ENCODE measurements at places on chromosomes 11 and 22. TPM values are rescaled to one million over a fixed set of nuclear protein-coding genes. Genes with fewer than 3 reads are reported as not detected.

- DNase-seq: no peak
These were observed 112.9 kb downstream of the SPON1 start for GRCh38 chr11:14075118-14076078.

GRCh38 chr22:30809086-30809485 lies 114.4 kb downstream of the OSBP2 start:
- DNase-seq: no peak

DNA sequence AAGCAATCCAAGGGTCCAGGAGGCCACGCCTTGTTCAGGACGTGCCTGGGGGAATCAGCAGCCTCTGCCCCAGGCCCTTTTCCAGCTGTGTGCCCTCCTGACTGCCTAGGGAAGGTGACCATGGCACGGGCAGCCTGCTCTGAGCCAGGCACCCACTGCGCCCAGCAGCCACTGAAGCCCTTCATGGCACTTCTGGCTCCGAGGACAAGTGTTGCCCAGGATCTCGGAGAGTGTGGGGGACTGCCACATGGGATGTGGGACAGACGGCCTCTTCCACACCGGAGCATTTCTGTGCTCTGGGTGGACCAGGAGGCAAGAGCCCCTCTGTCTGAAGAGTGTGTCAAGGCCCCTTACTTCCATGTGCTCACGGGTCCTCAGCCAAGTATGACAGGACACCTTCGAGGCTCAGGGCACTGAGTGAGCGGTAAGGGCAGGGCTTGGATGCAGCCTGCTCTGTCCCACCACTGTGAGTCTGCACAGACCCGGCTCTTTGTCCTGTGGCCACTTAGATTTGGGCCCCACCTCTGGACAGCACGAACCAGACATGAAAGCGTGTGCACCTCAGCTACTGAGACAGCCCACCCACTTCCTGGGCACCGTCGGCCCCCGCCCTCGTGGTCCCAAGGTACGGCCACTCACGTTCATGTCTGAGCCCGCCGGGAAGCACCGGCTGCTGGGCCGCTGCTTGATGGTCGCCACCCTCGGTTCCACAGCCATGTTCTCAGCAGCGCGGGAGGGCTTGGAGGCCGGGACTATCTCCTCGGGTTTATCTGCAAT lies 93.6 kb downstream of the CTTN start:
- DNase-seq: no peak

MIAT gene
- 1.3 TPM for total RNA-seq

- peak; percentile 41 for DNase-seq
These were observed 84.0 kb upstream of the RCN1 start for GRCh38 chr11:32006799-32007388.

DNA sequence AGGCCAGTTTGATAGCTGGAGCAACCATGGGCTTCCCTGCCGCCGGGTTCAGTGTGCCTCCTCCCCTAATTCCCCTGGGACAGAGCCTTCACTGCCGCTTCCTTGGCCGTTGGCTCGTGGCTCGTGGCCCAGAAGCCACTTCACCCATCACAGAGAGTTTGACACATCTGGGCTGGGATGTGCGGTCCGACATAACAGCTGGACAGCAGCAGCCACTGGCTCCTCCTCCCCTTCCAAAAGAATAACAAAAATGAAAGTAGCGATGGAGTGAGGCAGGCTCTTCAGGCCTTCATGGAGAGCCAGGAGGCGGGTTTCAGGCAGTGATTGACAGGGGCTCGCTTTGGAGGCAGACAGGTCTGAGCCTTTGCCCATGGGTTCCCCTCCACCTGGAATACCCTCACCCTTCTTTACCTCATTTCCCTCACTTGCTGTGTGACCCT lies 8.2 kb downstream of the CREB3L1 start:
- peak; percentile 80 for DNase-seq

DNA sequence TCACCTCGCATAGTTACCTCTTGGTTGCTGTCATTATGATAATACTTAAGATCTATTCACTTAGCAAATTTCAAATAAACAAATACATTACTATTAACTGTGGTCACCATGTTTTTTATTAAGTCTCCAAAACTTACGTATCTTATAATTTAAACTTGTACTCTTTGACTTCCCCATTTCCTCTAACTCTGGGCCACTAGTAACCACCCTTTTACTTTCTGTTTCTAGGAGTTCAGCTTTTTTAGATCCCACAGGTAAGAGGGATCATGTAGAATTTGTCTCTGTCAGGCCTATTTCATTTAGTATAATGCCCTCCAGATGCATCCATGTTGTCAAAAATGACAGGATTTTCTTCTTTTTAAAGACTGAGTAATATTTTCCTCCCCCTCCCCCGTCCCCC lies 212.4 kb upstream of the C11orf87 start:
- DNase-seq: no peak

DNA sequence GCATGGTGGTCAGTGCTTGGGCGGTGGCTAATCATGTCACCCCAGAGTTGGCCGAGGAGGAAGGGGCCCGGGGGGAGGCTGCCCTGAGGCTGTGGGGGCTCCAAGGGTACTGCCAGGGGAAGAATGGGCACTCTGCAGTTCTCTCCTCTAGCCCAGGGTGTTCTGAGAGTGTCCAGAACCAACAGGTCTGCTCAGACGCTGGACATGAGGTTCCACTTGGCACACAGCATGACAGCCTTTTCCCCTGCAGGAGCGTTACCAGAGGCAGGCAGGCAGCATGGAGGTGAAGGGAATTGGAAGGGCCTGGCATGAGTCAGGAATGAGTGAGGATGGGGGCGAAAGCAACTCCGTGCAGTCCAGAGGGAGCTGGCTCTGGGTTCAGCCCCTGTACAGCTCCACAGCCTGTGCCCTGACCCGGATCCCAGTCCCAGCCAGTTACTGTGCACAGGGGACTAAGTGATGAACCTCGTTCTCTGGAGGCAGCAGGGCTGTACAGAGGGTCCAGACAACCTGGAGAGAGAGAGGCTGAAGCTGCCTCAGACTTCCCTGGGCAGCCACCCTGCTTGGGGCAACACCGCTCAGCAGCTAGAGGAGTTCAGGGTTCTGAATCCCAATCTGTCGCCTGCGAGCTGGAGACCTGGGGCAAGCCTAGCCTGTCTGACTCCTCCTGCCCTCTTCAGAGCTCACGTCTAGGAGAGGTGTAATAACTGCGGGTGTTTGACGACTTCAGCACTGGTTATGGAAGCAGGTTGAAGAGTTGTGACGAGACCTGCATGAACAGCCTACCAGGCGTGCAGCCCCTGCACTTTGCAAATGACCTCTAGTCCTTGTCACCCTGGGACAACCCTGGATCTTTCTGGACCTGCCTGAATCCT lies 14.7 kb upstream of the TUB start:
- DNase-seq: no peak

VSIG10L2 gene
- not detected for total RNA-seq

STK33 gene
- 2.9 TPM for total RNA-seq

GRCh38 chr22:19396561-19396933 lies 35.0 kb downstream of the HIRA start:
- no peak for DNase-seq

DNA sequence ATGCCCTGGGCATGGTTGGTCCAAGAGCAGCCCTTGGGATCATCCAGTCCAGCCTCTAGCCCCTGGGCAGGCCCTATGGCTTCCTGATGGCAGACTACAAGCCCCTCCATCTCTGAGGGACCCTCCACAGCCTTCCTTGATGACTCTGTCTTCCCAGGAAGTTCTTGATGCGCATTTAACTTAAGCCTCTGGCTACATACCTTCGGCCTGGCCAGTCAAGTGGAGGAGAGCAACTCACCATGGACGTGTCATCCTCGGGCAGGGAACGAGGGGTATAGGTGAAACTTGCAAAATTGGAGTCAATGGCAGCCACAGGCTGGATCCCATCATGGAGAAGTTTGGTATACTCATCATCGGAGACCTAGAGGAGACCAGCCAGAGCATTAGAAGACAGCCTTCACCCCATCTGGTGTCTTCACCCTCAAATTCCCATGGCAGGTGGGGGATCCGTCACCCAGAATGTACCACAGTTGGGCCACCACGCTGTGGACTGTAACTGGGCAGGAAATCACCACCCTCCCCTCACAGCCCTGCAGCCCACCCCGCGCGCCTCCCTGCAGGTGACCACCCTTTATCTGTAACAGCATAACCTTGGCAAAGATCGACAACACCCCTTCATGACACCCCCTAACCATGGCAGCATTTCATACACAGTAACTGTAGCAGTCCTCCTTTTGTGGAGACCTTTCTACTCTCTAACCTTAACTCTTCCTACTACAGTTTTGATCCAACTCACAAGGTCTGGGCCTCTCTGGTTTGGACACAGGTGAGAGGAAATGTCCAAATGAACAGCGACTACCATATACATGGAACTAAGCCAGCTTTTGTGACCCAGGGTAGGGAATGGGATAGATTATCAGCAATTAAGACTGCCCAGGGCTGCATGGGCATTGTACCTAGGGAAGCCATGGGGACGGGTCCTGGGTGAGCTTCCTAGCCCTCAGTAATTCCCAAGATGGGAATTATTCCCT lies 91.7 kb downstream of the PDE2A start:
- DNase-seq: no peak

DNA sequence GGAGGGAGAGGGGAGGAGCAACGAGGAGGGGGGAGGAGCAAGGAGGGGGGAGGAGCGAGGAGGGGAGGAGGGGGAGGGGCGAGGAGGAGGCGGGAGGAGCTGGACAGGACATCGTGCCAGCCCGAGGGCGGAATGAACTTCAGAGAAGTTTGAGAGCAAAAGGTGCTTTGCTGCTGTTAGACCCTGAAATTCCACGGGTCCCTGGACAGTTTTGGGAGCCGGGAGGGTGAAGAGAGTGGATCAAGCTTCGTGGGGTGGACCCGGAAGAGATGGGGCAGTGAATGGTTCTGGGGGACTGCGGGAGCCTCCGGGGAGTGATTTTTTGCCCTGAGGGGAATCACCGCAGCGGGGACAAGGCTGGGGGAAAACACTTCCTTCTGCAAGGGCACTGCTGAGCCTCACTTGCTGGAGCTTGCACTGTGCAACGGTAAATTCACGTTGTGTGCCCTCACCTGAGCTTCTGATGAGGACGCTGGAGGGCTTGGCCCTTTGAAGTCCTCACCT lies 10.7 kb upstream of the NLRP6 start:
- DNase-seq: no peak

USP47 gene
- 116 TPM for total RNA-seq

SELENOM gene
- 155 TPM for total RNA-seq

- DNase-seq: no peak
These were observed 74.0 kb upstream of the ATXN10 start for GRCh38 chr22:45597460-45598192.

BATF2 gene
- 1.3 TPM for total RNA-seq

MUC2 gene
- total RNA-seq: not detected

WBP2NL gene
- 0.32 TPM for total RNA-seq

- no peak for DNase-seq
These were observed 735.6 kb downstream of the BRD1 start for GRCh38 chr22:49091917-49092545.

DNA sequence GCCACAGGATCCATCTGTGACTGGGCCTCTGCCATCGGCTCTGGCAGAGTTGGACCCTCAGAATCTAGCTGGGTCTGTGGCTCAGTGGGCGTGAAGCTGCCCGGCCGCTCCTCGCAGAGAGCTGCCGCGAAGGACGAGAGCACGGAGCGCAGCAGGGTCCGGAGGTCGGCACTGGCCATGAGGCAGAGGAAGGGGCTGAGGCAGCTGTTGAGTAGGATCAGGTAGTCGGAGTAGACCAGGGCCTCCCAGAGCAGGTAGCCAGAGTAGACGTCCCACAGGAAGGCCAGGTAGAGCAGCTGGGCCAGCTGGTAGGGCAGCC lies 912 bp downstream of the GPR152 start:
- DNase-seq: no peak

DNA sequence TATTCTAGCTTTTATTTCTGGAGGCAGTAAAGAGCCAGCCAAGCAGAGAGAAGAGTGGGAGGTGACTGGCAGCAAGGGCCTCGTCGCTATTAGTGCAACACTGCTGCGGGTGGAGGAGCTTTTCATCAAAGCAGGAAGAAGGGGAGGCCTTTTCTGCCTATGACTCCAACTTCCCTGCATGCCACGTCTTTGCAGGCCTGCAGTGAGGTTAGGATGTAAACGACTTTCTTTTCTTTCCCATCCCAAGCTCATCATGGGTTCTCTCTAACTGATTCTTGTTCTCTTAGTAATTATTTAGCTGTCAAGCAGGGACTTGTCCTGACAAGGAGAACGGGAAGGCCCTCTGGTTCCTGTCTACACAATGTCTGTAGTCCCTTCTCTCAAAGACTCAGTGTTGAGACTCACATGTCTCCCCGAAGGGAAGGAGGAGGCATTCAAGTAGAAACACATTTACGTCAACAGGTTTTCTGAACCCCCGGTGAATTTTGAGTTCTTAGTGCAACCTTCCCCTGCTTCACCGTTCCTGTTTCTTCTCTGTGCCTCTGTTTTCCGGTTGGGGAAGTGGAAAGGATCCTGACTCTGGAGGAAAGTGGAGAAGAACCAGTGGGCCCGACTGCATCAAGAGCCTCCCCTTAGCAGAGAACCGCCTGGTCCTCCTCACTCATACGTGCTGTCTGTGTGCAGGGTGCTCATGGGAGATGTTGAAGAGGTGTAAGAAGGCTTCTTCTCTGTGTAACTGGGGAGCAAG lies 56.9 kb downstream of the PACS1 start:
- DNase-seq: peak; percentile 89

DNA sequence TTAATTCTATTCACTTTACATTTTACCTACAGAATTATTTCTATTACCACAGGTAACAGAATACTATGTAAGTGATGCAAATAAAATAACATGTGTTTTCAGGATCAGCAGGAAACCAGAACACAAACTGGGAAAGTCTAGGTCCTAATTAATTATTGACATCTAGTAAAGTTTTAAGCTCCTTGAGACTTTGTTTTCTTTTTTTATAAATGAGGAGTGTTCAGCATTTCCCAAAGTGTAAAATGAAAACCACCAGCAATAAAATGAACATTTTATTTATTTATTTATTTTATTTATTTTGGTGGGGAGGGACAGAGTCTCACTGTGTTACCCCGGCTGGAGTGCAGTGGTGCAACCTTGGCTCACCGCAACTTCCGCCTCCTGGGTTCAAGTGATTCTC lies 123.6 kb downstream of the ARHGAP42 start:
- no peak for DNase-seq

ATXN10 gene
- total RNA-seq: 113 TPM

- no peak for DNase-seq
These were observed 197.6 kb upstream of the SYN3 start for GRCh38 chr22:33255791-33256190.

CCDC81 gene
- total RNA-seq: 26.8 TPM

DNA sequence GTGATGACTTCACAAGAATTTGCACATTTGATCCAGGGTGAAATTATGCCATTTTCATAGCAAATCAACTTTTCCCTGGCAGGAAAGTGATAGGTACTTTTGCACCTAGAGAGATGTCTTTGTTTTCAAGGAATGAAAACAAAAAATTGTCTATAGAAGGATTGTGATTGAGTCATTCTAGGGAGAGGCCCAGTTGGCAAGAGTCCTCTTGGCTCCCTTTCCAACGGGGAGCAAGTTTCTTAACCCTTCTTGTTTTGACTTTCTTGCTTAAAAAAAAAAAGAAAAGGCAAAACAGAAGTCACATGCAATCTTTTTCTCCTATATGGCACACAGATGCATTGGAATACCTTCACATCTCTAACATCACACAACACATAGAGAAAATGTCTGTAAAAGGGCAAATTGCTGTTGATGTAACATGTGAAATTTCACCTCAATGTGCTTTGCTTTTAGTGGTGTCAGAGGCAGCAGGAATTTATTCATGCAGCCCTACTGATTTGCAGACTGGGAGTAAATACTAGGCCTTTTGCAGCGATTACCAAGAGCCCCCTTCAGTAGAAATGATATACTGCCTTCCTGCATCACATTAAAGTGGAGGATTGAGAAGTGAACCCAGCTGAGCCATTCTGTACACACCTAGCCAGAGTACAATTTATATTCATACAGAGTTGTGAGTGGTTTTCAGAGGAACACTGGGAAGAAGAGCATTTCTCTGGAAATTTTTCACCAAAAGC lies 290.7 kb upstream of the MPPED2 start:
- no peak for DNase-seq

- DNase-seq: no peak
These were observed 6.7 kb downstream of the LRFN4 start for GRCh38 chr11:66863428-66864125.

All from fibroblast of villous mesenchyme (primary cell).